ENCODE measurements at places on chromosomes 13 and 19. TPM values are rescaled to one million over a fixed set of nuclear protein-coding genes. Genes with fewer than 3 reads are reported as not detected.
A peak's percentile ranks its signal among the peaks of the same experiment; 100 is the strongest.

- no peak overlapping the region for H3K4me3 ChIP-seq
- peak overlapping the region; percentile 17 for H3K27ac ChIP-seq
- H3K27me3 ChIP-seq = peaks cover 7% of the 10 kb centered on the region
- peaks cover 34% of the 10 kb centered on the region for H3K4me1 ChIP-seq
These were observed 22.5 kb downstream of the LGALS16 start for GRCh38 chr19:39677961-39678889.

DNA sequence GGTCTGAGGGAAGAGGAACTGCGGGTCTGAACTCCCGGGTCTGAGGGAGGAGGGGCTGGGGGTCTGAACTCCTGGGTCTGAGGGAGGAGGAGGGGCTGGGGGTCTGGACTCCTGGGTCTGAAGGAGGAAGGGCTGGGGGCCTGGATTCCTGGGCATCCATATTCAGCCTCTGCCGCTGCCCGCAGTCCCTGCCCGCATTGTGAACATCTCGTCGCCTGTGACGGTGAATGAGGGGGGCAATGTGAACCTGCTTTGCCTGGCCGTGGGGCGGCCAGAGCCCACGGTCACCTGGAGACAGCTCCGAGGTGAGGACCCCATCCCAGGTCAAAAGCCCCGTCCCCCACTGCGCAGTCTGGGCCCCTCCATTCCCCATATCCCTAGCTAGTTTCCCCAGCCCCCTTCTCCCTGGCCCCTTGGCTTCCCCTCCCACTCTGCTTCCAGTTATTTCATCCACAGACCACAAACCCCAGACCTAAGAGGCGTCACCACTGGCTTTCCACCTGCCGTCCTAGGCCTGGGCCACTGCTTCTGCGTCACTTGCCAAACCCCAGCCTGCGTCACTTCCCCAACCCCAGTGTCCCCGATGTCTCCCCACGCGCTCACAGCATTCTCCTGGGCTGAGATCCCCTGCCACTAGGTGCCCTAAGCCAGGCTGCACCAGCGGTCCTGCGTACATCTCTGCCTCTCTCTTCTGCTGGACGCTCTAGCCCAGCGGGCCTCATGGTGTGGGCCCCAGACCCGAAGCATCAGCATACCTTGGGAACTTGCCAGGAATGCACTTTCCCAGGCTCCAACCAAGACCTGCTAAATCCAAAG lies 13.9 kb downstream of the IGLON5 start:
- peaks cover 20% of the 10 kb centered on the region for H3K4me1 ChIP-seq
- H3K4me3 ChIP-seq = no peak overlapping the region
- no peak overlapping the region for H3K27ac ChIP-seq
- H3K36me3 ChIP-seq = no peaks in the 10 kb centered on the region

DNA sequence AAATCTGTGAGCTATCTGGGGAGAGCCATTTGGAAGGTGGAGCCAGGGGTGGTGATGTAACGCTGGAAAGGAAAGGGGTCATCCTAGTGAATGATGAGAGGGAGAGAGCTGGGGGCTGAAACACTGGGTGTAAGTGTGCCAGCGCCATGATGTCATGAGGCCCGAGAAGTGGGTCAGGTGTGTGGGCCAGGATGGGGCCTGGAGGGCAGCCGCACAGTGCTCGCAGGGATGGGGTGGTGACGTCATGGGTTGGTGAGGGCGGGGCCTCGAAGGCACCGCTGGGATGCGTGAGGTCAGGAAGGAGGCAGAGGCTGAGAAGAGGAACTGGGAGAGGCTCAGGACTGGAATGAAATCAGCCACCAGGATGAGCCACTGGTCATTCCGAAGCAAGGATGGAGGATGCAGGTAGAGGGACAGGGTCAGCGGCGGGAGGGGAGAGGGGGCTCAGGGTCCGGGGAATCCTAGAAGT lies 4.4 kb downstream of the CCDC61 start:
- peaks cover 12% of the 10 kb centered on the region for H3K36me3 ChIP-seq
- H3K4me3 ChIP-seq = no peak overlapping the region
- no peak for DNase-seq
- H3K27me3 ChIP-seq = peaks cover 2% of the 10 kb centered on the region

GRCh38 chr19:51320280-51320657 lies 8.8 kb downstream of the IGLON5 start:
- no peak overlapping the region for H3K27ac ChIP-seq
- no peak overlapping the region for H3K4me3 ChIP-seq
- H3K36me3 ChIP-seq = no peaks in the 10 kb centered on the region
- peaks cover 23% of the 10 kb centered on the region for H3K27me3 ChIP-seq
- DNase-seq = no peak

DNA sequence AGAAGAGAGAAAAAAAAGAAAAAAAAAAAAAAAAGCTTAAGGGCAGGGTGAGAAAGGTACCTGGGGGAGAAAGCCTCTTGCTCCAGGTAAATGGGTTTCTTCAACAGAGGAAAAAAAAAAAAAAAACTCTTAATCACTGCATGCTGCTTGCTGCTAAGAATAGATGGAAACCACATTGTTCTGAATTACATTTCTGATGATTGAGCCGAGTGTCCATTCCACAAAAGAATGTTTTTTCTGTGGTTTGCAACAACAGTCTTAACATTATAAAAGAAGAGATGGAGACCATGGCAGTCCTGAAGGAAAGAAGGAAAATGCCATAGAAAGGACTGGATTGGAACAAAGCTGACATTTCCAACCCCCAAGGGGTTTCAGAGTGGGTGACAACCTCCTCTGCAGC lies 1312.7 kb downstream of the SLITRK1 start:
- no peaks in the 10 kb centered on the region for H3K4me1 ChIP-seq
- no peaks in the 10 kb centered on the region for H3K36me3 ChIP-seq
- no peak overlapping the region for H3K27ac ChIP-seq
- no peaks in the 10 kb centered on the region for H3K27me3 ChIP-seq

- H3K27ac ChIP-seq = no peak overlapping the region
- peak; percentile 9 for DNase-seq
- no peak overlapping the region for H3K4me3 ChIP-seq
- no peaks in the 10 kb centered on the region for H3K27me3 ChIP-seq
- peaks cover 7% of the 10 kb centered on the region for H3K36me3 ChIP-seq
These were observed 65.1 kb upstream of the RANBP3 start for GRCh38 chr19:6042776-6043726.

DNA sequence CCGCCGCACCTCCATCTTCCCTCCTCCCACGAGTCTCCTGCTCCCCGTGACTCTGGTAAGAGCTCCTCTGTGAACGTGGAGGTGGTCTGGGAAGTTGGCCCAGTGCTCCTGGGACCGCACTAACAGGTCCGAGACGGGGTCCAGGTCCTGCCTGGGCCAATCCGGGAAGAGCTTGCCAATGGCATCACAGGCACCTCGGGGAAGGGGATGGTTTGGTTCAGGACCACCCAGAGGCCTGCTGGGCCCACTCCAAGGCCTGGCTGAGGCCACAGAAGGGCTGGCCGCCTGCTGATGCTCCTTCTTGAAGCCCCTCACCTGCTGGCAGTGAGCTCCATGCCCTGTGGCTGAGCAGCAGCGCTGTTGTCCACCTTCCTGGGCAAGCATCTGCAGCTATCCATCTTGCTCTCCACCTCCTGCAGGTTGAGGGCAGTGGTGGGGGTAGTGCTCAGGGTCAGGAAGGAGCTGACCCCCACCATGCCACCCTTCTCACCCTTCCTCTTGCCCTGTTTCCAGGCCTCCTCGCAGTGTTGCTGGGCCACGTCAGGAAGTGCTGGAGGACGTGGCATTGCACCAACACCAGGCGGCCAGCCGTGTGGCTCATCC lies 41.2 kb upstream of the TPM4 start:
- peaks cover under 1% of the 10 kb centered on the region for H3K4me1 ChIP-seq
- H3K36me3 ChIP-seq = no peaks in the 10 kb centered on the region
- no peak overlapping the region for H3K27ac ChIP-seq
- H3K27me3 ChIP-seq = peaks cover under 1% of the 10 kb centered on the region
- no peak for DNase-seq
- no peak overlapping the region for H3K4me3 ChIP-seq

DNA sequence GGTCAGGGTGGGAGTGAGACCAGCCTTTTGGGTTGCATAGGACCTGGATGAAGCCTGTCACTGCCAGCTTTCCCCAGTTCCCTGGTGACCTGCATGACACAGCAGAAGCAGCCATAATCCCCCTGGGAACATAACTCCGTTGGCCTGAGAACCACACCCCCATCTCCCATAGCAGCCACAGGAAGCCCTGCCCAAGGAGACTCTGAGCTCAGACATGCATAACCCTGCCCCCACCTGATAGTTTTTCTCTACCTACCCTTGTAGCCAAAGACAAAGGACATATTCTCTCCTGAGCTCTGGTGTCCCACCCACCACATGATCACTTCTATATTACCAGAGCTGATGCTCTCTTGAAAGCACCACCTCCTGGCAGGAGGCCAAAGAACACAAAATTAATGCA lies 413.5 kb upstream of the HTR2A start:
- H3K4me3 ChIP-seq = no peak overlapping the region
- no peaks in the 10 kb centered on the region for H3K27me3 ChIP-seq
- DNase-seq = no peak
- H3K36me3 ChIP-seq = no peaks in the 10 kb centered on the region
- H3K4me1 ChIP-seq = no peaks in the 10 kb centered on the region
- no peak overlapping the region for H3K27ac ChIP-seq

DNA sequence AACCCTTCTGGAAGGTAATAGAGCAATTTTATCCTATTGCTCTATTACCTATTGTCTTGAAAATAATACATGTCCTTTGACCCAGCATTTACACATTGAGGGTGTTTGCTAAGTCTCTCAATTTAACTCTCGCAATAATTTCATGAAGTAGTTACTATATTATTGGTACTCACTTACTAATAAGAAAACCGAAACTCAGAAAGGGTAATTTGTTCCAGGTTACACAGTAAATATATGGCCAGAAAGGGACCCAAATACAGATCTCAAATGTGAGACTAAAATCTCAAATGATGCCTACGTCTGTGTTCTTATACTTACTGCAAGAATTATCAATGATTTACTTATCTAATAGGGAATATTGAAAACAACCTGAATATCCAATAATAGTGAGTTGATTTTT lies 29.7 kb upstream of the FAM216B start:
- H3K4me3 ChIP-seq = no peak overlapping the region
- H3K27ac ChIP-seq = no peak overlapping the region
- H3K4me1 ChIP-seq = no peaks in the 10 kb centered on the region
- DNase-seq = no peak

- H3K4me1 ChIP-seq = peaks cover 74% of the 10 kb centered on the region
- H3K27ac ChIP-seq = peak overlapping the region; percentile 30
- H3K27me3 ChIP-seq = no peaks in the 10 kb centered on the region
- DNase-seq = peak; percentile 42
- no peak overlapping the region for H3K4me3 ChIP-seq
These were observed 4.6 kb downstream of the SAFB start for GRCh38 chr19:5627395-5627904.

GRCh38 chr19:44770550-44771257 lies 7.0 kb upstream of the CBLC start:
- peaks cover 40% of the 10 kb centered on the region for H3K4me1 ChIP-seq
- H3K27ac ChIP-seq = peak overlapping the region; percentile 85
- H3K27me3 ChIP-seq = peaks cover 8% of the 10 kb centered on the region

- peak overlapping the region; percentile 97 for H3K27ac ChIP-seq
- peaks cover 20% of the 10 kb centered on the region for H3K4me1 ChIP-seq
- peak; percentile 76 for DNase-seq
- H3K4me3 ChIP-seq = peak overlapping the region; percentile 85
- no peaks in the 10 kb centered on the region for H3K27me3 ChIP-seq
These were observed 57.8 kb downstream of the IER2 start for GRCh38 chr19:13207846-13208671.

DNA sequence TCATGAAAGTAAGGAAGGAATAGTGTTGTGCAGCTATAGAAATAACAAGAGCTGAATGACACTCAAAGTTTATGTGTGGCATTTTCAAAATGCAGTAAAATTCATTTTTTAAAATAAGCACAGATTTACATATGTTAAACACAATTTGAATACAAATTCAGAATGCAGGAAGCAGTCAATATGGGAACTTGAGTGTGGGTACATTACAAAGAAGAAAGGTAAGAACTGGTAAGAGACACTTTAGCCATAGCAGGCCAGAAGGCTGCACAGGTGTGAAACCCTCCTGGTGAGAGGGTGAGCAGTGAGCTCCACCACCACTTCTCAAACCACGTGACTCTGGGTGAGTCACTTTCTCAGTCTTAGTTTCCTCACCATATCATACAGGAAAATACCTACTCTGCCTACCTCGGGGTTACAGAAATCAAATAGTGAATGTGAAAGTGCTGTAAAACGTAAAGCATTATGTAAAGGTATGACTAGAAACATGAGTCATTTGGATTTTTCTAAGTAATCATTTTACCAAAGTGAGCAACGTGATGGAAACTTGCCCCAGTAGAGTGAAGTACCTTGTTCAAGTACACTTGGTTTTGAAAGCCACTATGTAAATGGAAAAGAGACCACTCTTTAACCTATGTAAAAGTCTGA lies 40.5 kb downstream of the USP12 start:
- no peaks in the 10 kb centered on the region for H3K27me3 ChIP-seq
- peak overlapping the region; percentile 26 for H3K4me3 ChIP-seq
- H3K4me1 ChIP-seq = peaks cover 72% of the 10 kb centered on the region
- peak overlapping the region; percentile 76 for H3K27ac ChIP-seq

DNA sequence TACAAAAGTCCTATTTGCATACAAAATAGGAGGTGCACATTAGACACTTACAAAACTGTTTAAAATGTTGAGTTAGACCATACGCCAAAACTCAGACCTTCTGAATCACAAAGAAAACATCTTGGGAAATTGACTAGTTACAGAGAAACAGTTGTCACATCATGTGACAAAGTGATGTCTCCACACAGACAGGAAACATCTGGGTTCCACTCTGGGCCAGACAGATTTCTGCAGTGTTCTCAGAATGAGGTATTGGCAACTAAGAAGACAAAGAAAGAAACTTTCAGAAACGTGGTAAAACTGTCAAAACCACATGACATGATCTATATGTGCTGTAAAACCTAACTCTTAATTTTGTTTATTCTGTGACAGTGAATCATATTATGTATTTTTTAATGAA lies 6.7 kb downstream of the ZNF793 start:
- DNase-seq = no peak
- peaks cover 58% of the 10 kb centered on the region for H3K36me3 ChIP-seq
- no peak overlapping the region for H3K27ac ChIP-seq
- H3K27me3 ChIP-seq = no peaks in the 10 kb centered on the region

- no peak for DNase-seq
- H3K36me3 ChIP-seq = no peaks in the 10 kb centered on the region
- H3K4me3 ChIP-seq = no peak overlapping the region
These were observed 72.5 kb upstream of the UBL3 start for GRCh38 chr13:29922896-29923295.

The LGI4 gene
- total RNA-seq = 0.13 TPM

The CBARP gene
- 0.10 TPM for total RNA-seq

The THSD8 gene
- total RNA-seq = 17.7 TPM

The ERF gene
- 49.9 TPM for total RNA-seq

The CCDC169 gene
- total RNA-seq = not detected

The ATP4A gene
- total RNA-seq = not detected

The POU4F1 gene
- 0.13 TPM for total RNA-seq

The MYBPC2 gene
- not detected for total RNA-seq

The GNA15 gene
- 24.5 TPM for total RNA-seq

The SPATA13 gene
- total RNA-seq = 63.2 TPM

The COX7A1 gene
- total RNA-seq = not detected

The DKKL1 gene
- not detected for total RNA-seq

The BRME1 gene
- total RNA-seq = 5.0 TPM

All from activated CD8-positive, alpha-beta T cell treated with anti-CD3 and anti-CD28 coated beads, Interleukin-2, amount 10 ng/mL, durations not matched to agents 7 days and 5 days (primary cell).